ENCODE measurements at places on chromosomes 4 and X.

DNA sequence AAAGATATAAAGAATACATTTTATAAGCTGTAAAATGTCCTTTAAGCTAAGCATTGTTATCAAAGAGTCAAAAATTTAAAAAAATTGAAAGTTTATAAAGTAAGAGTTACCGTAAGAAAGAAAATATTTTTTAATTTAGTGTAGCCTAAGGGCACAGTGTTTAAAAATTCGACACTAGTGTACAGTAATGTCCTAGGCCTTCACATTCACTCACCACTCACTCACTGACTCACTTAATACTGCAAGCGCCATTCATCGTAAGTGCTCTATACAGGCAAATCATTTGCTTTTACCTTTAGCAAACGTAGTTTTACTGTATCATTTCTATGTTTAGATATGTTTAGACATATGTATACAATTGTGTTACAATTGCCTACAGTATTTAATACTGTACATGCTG lies 20.2 kb downstream of the GLRA3 start:
- DNase-seq = no peak

DNA sequence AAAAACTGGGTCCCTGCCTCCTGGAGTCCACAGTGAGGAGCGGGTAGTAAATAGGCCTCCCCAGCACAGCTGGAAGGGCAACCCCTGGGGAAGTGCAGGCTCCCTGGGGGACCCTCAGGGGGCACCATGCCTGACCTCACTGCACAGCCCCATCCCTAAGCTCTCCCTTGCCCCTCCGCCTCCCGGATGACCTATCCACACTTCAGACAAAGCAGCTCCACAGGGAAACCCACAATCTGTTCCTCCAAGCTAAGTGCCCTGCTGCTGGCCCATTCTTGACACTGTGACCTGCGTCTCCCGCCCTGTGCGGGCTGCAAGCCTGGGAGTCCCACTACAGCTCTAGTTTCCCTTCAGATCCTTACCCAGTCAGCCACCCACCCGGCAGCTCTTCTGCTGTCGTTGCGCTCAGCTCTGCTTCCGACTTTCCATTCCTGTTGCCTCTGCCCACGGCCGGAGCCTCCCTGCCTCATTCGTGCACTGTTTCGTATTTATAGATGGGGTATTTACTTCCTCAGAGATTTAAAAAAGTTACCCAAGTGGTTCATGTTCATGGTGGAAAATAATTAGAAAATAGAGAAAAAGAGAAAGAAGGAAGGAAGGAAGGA lies 47.0 kb upstream of the STOX2 start:
- DNase-seq = no peak

DNA sequence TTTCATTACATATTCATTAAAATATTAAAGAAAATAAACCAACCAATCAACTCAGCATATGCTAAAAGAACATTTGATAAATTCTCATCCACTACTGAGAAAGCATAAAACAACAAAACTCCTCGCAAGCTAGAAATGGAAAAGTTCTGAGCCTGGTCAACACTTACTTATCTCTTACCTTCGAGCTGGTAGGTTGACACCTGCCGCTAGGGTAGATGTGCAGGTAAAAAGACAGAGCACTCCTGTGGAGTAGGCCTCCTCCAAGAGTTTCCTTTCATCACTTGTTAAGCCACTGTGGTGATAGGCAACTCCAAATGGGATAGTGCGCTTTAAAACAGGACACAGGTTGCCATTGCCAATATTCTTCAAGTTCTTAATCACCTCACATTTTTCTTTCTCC lies 18.9 kb downstream of the HELQ start:
- no peak for DNase-seq

- DNase-seq = no peak
These were observed 111.0 kb downstream of the CPE start for GRCh38 chr4:165489786-165490185.

GRCh38 chr4:123786920-123787319 lies 390.3 kb downstream of the SPRY1 start:
- no peak for DNase-seq

DNA sequence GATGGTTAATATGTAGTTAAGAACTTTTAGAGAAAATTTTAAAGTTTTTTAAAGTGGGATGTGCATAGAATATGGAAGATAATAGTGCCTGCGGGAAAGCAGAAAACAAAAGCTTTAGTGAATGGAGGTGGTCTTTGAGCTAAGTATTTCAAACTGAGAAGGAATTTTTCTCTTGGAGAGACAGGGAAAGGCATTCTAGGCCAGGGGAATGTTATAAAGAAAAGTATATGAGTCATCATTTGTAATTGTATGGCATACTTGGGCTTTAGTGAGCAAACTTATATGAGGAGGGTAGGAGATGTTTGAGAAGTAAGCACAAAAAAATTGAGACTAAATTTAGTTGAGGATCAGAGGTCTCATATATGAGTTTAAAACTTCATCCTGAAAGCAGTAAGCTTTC lies 467.0 kb downstream of the PPARGC1A start:
- DNase-seq = no peak

DNA sequence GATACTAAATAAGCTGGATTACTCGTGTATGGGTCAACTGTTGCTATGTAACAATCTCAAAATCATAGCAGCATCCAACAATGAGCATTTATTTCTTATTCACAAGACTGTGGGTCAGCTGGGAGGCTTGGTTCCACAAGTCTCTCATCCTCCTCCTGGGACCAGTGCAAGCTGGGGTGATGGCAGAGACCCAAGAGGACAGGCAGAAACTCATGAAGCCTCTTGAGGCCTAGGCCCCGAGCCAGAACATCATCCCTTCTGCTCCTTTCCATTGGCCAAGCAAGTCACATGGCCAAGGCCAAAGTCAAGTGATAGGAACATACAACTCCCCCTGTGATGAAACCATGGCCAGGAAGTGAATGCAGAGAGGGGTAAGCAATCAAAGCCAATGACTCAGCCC lies 422.1 kb downstream of the BCOR start:
- no peak for DNase-seq

- no peak for DNase-seq
These were observed 52.4 kb upstream of the IL21 start for GRCh38 chr4:122673252-122673651.

- peak; percentile 0 for DNase-seq
These were observed 543 bp downstream of the NFXL1 start for GRCh38 chr4:47913861-47914219.

GRCh38 chr4:6546681-6547447 lies 28.1 kb upstream of the MAN2B2 start:
- DNase-seq = peak; percentile 31

DNA sequence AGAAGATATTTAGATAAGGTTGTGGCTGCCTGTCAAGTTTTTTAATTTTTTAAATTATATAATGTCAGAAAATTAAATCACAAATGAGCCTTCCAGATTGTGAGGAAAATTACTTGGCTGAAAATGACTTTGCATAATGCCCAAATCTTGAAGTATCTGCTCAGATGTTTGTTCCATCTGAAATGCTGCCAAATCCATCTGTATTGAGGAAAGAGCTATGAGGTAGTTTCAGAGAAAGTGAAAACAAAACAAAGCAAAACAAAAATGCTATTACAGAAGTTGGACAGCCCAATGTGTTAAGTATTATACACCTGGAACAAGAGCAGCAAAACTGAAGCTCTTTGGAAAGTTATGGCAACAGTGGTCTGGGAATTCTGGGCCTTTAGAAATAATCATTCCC lies 23.3 kb upstream of the GUCY1B1 start:
- no peak for DNase-seq

DNA sequence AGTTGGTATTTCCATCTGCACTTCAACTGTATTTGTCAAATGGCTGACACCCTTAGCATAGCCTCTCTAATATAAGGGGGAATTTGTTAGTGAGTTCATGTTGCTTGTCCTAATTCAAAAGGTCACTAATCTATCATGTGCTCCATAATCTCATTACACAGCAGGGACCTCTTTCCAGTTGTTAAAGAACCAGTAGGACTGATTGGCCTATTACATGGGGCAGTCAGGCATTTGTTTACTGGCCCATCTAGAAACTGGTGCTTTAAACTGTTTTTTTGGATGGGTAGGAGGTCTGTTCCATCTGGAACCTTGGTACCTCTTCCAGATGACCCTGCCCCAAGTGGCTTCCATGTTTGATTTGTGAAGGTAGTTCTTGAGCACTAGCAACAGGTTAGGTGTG lies 11.4 kb downstream of the ANK2 start:
- no peak for DNase-seq

- no peak for DNase-seq
These were observed 118.7 kb upstream of the CHRDL1 start for GRCh38 chrX:110914281-110914680.

- DNase-seq = no peak
These were observed 788 bp downstream of the SHROOM2 start for GRCh38 chrX:9786798-9787635.

DNA sequence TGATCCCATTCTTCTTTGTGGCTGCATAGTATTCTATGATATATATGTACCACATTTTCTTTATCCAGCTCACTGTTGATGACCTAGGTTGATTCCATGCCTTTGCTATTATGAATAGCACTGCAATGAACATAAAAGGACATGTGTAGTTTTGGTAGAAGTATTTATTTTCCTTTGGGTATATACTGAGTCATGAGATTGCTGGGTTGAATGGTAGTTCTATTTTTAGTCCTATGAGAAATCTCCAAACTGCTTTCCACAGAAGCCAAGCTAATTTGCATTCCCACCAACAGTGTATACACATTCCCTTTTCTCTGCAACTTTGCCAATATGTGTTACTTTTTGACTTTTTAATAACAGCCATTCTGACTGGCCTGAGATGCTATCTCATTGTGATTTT lies 278.3 kb downstream of the PCDH18 start:
- no peak for DNase-seq

- DNase-seq = no peak
These were observed 35.1 kb downstream of the CLDN22 start for GRCh38 chr4:183284965-183285364.

GRCh38 chr4:6264225-6264540 lies 5.5 kb upstream of the WFS1 start:
- DNase-seq = no peak

DNA sequence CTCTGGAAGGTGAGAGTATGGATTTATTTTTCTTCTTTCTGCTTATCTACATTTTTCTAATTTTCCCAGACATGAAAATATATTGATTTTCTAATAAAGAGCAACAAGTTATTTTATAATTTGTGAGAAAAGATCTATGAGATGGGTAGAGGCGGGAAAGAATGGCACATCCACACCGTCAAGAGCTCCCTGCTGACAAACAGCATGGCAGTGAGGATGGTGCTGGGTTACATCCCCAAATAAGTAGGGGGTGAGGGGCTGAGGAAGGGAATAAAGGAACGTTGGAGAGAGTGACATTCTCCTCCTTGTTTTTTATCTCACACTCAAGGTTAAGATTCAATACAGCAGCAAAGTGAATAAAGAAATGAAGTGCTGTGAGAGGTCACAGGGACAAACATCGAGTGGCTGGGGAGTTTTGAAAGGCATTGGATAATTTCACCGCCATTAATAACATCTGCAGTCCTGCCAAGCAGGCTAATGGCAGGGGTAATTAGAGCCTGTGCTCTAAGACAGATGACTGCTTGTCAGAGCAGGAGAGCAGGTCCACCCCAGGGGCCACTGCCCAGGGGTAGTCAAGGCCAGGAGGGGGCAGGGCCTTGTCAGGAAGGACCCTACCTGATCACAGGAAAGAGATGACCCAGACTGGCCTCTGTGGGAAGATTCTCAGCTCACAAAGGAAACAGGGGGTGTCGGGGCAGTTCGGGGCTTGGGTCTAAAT lies 323.8 kb downstream of the FBXW7 start:
- no peak for DNase-seq

DNA sequence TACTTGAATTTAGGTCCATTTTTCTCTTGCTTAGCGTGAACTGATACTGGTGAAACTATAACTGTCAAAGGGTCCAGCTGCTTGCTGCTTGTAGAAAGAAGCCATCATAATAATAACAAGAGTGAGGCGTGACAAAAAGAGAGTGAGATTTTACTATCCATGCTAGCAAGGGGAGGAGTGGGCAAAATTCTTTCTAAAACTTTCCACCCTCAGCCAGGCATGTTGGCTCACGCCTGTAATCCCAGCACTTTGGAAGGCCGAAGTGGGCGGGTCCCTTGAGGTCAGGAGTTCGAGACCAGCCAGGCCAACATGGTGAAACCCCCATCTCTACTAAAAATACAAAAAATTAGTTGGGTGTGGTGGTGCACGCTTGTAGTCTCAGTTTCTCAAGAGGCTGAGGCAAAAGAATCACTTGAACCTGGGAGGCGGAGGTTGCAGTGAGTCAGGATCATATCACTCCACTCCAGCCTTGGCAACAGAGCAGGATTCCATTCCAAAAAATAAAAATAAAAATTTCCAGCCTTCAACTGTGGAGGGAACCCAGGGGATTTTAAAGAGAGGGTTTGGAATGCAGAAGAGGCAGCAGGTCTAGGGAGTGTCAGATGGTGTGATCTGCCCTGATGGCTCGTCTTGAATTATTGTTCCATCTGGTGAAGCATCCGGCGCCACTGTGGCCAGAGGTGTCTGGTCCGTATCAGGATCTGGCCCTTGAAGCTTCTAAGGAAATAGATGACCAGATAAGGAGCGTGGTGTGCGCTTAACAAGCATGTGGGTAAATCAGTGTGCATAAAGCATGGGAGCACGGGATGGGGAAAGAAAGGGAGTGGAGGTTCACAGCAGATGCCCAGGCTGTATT lies 51.8 kb downstream of the LRP2BP start:
- DNase-seq = peak; percentile 10

- DNase-seq = no peak
These were observed 951 bp downstream of the SH3BP2 start for GRCh38 chr4:2793586-2794485.

DNA sequence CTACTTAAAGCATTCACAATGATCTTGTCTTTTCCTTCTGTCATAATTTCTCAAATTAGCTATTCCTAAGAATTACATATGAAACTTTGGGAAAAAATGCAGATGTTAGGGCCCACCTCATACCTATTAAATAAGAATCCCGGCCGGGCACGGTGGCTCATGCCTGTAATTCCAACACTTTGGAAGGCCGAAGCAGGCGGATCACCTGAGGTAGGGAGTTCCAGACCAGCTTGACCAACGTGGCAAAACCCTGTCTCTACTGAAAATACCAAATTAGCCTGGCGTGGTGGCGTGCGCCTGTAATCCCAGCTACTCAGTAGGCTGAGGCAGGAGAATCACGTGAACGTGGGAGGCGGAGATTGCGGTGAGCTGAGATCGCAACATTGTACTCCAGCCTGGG lies 158.4 kb upstream of the TLL1 start:
- no peak for DNase-seq

DNA sequence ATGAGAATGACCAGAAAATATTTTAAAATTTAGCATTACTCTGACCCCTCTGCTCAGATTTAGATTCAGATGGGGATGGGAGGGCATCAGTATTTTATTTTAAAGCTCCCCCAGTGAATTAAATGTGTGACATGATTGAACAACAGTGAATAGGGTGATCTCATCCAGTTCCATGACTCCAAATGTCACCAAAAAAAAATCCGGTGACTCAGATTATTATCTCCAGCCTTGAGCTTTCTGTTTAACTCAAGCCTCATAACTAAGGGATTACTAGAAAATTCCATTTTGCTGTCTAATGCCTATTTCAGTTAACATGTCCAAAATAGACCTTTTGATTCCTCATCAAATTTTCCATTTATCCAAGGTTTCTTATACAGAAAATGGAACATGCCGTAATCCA lies 121.8 kb upstream of the TMEM47 start:
- no peak for DNase-seq

- no peak for DNase-seq
These were observed 25.8 kb upstream of the KLHL34 start for GRCh38 chrX:21683941-21684340.

Measured in NCI-H1694 (cell line).